Thoracic aorta (tissue), 2 donors: ENCODE measurements at places on chromosomes 12 and 14.
A peak's percentile ranks its signal among the peaks of the same experiment; 100 is the strongest.

GRCh38 chr12:70626180-70626579 lies 11.0 kb downstream of the PTPRB start:
- DNase-seq = no peak

GRCh38 chr12:4506870-4507269 lies 31.8 kb upstream of the RAD51AP1 start:
- no peak for DNase-seq

- DNase-seq = no peak
Measured at GRCh38 chr12:122190842-122191668, 8.1 kb downstream of the LRRC43 start.

GRCh38 chr14:104549536-104550339 lies 29.8 kb upstream of the C14orf180 start:
- no peak for DNase-seq

- DNase-seq = peak; percentile 27
Measured at GRCh38 chr14:97977651-97978261, 1180.6 kb downstream of the VRK1 start.

GRCh38 chr14:71720978-71721624 lies 211.1 kb upstream of the RGS6 start:
- DNase-seq = no peak

- DNase-seq = no peak
Measured at GRCh38 chr12:69484428-69484827, 14.2 kb downstream of the FRS2 start.

GRCh38 chr14:42626986-42627385 lies 1020.3 kb downstream of the LRFN5 start:
- DNase-seq = no peak

- no peak for DNase-seq
Measured at GRCh38 chr12:15393995-15394394, 71.7 kb downstream of the PTPRO start.

- no peak for DNase-seq
Measured at GRCh38 chr14:61065656-61066055, 84.6 kb downstream of the SLC38A6 start.

- DNase-seq = no peak
Measured at GRCh38 chr14:25092258-25092740, 42.4 kb upstream of the STXBP6 start.

- DNase-seq = no peak
Measured at GRCh38 chr14:43790681-43791080, 716.4 kb downstream of the FSCB start.
